ENCODE measurements at places on chromosomes 11 and 22. TPM values are rescaled to one million over a fixed set of nuclear protein-coding genes. Genes with fewer than 3 reads are reported as not detected.

The ELFN2 gene
- not detected for total RNA-seq

The OR51E2 gene
- not detected for total RNA-seq

The FXYD2 gene
- total RNA-seq = not detected

The C11orf16 gene
- total RNA-seq = not detected

DNA sequence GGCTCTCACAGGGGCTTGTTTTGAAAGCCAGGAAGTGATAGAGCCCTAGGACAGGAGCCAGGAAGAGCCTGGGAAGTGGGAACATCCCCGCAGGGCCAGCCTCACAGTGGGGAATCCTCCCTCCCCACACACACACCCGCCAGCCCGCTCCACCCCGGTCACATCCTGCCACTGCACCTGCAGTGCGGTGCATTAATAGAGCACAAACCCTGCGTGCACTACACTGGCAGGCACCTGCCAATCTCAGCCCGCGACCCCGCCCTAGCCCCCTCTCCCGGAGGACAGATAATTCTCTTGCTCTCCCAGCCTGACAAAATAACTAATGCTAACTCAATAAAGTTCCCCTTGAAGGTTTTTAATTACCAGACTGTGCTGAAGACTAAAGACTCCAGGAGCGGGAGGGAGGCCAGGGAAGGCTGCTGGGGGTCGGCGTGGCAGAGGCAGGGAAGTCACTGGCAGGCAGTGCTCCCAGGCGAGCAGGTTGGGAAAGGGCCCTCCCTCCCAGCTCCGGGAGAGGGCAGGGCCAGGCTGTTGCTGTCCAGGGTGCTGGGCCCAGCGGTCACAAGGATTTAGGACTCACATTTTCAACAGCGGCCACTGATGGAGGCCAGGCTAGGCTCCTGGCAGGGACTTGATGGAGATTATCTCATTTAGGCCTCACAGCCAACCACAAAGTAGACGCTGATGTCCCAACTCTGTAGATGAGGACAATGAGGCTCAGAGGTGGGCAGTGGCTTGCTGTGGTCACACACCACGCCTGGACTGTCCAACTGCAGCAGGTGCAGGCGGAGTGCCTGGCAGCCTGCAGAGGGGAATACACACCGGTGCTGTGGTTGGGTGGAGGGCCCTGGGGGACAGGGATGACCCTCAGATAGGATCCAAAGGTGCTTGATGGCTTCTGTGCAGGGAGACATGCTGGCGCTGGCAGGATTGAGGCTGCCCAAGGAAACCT lies 23.9 kb upstream of the TCF20 start:
- DNase-seq = no peak

DNA sequence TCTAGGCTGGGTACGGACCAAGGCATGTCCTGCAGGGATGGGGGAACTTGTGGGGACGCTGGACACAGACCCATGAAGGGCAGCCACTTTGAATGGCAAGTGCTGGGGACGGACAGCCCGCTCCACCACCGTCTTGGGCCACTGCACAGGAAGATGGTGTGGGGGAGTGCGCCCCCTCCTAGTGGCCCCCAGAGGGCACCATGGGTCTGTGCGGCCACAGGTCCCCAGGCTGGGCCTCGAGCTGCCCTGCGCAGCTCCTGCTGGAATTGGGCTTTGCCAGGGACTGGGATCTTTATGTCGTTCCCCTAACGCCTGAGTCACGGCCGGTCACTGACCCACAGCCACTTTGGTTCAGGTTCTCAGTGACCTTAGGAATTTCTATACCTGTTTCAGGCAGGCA lies 44.4 kb downstream of the NAT10 start:
- no peak for DNase-seq

- no peak for DNase-seq
Measured at GRCh38 chr22:46515208-46516111, 22.0 kb downstream of the CELSR1 start.

DNA sequence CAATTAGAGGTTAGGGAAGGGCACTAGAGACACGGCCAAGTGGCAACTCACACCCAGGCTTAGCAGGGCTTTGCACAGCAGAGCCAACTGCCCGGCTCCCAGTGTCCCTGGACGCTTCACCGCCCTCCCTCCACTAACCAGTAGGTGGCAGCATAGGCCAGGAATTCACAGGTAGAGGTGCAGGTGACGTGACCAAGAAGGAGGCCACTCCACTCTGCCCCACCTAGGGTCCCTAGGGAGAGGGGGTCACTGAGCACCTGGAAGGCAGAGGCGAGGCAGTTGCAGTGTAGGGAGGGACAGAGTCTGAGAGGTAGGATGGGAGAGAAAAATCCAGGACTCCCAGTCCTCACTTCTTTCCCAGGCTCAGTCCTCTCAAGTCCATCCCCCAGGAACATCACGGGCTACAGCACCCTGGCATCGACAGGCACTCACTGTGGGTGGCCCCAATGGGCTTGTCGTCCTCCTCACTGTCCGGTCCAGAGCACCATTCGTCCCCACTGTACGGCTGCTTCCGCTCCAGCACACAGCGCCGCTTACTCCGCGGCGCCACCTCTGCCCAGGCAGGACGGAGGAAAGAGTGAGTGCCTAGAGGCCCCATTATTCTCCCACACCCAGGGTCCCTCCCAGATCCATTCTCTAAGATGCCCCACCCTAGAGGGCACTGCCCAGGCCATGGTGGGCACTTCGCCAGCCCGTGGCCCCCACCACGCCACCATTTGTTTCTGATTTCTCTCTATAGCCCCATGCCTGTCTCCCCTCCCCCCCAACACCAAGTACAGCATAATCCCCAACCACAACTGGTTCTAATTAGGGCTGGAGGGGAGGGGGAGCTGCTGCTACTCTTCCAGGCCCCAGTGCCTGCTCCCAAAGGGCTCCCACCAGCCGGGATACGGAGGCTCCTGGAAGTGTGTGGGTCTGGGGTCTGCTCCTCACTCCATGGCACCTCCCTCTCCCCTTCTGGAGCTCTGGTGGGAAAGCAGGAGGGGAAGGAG lies 18.4 kb downstream of the BCL9L start:
- DNase-seq = peak; percentile 55
